ENCODE measurements at places on chromosomes 5 and 9. TPM values are rescaled to one million over a fixed set of nuclear protein-coding genes. Genes with fewer than 3 reads are reported as not detected.

SHOC1 gene
- total RNA-seq, result not detected

DNA sequence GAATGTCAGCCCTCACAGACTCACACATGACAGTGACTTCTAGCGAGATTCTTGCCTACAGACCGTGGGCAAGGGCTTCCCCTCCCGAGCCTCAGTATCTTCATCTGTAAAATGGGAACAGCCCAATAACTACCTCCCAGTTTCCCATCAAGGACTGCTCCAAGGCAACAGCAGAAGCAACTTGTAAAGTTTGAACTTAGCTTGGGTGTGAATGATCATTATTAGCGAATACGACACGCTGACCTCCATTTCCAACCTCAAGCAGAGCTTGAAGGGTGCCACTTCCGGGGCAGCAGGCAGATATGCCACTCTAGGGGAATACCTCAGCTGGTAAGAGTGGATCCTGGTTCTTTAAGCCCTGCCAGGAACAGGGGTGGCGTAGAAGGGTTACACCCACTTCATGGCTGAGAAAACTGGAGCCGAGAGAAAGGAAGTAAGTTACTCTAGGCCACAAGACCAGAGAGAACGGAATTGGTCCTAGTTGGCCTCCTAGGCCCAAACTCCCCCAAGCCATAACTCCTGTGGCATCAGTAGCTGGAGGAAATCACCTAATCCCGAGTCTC is 2.0 kb downstream of the RNF44 start:
- DNase-seq, result peak; percentile 48

DNA sequence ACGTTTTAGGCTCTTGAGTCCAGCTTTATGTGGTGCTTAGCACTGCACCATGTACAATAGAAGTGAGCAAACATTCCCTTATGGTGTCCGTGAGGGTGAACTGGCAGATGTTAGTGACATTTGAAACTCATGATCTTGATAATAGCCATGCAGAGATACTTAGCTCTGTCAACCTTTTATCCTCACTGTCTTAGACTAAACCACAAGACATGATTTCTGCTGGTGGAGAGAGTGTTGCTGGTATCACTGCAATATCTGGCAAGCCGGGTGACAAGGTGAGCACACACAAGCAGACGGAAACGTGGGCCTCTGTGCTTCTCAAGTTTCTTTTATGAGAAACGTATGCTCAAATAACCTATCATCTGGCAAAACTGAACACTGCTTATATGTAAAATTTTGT is 68.4 kb downstream of the CAST start:
- DNase-seq, result no peak

DNA sequence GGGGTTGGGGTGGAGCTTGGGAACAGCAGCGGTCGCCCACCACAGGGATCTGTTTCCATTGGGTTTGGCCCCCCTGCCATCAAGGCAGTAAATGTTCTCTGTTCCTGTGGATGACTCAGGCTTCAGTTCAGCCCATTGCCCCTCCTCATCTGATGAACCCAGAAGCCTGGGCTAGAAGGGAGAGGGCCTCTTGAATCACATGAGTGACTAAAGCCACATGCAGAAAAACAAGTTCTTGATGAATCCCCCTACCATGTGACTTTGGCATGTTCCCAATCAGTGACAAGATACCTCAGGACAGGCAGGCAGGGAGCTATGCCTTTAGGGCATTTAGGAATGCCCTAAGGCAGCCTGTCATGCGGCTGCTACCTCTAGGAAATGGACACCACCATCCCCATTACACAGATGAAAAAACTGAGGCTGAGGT is 2.5 kb downstream of the SH3PXD2B start:
- no peak for DNase-seq

All from left lobe of liver (tissue), 2 donors.